NCI-H146 (cell line): ENCODE measurements at places on chromosomes 1 and 21.

DNA sequence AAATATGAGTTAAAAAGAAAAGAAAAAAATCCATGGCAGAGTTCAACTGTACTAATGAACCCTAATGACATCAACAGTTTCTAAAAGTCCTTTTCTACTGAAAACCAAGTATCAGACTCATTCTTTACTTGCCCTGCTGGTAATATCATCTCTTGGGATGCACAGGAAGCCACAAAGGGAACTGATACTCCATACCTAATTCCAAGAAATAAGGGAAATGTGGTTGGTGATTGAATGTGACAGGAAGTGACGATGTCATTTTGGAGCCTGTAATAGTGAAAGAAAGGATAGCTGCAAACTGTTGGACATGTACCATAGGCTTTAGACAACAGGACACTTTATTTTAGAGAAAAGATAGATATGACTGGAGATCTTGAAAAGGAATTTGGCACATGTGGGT is 98.7 kb upstream of the VAV3 start:
- no peak for DNase-seq

DNA sequence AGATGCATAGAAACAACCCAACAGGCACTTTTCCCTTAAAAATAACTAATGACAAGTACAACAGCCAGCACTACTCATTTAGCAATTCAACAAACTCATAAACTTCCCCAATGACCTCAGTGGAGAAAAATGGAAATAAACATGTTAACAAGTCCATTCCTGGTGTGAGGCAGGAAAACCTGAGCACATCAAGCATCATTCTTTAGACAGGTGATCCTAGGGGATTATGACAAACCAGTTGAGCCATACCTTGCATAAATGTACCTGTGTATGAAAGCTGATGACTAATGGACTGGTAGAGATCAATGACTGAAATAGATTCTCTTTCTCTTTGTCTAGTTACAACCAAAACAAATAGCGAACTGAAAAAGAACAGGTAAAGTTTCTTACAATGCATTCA is 7.0 kb downstream of the COL24A1 start:
- no peak for DNase-seq

- no peak for DNase-seq
These were observed 72.2 kb upstream of the GADD45A start for GRCh38 chr1:67612788-67613241.

- DNase-seq: no peak
These were observed 74.1 kb downstream of the CD46 start for GRCh38 chr1:207825719-207826556.

GRCh38 chr1:227996187-227996950 is 10.4 kb upstream of the WNT3A start:
- DNase-seq: no peak

GRCh38 chr1:20426923-20427322 is 59.1 kb downstream of the CAMK2N1 start:
- DNase-seq: no peak

- DNase-seq: no peak
These were observed 4.7 kb downstream of the SPEN start for GRCh38 chr1:15852036-15852827.

GRCh38 chr1:228216371-228217320 is 8.8 kb downstream of the OBSCN start:
- no peak for DNase-seq

DNA sequence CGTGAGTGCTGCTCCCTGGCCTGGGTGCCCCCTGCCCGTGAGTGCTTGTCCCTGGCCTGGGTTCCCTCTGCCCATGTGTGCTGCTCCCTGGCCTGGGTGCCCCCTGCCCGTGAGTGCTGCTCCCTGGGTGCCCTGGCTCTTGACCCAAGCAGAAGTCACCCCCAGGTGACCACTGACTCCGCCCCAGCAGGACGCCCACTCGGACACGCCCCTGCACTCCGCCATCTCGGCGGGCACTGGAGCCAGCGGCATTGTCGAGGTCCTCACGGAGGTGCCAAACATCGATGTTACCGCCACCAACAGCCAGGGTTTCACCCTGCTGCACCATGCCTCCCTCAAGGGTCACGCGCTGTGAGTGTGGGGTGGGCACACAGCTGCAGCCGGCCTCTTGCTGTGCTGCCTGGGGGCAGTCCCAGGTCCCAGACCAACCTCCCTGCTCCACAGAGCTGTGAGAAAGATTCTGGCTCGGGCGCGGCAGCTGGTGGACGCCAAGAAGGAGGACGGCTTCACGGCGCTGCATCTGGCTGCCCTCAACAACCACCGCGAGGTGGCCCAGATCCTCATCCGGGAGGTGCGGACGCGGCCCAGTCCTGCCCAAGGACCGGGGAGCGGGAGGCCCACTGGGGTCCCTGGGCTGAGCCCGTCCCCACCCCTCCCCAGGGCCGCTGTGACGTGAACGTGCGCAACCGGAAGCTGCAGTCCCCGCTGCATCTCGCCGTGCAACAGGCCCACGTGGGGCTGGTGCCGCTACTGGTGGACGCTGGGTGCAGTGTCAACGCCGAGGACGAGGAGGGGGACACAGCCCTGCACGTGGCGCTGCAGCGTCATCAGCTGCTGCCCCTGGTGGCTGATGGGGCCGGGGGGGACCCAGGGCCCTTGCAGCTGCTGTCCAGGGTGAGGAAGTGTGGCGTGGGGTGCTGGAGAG is 3.9 kb upstream of the MMP23B start:
- DNase-seq: no peak

- DNase-seq: no peak
These were observed 18.9 kb downstream of the METTL13 start for GRCh38 chr1:171800342-171800741.

GRCh38 chr1:33735624-33736023 is 128.3 kb upstream of the HMGB4 start:
- no peak for DNase-seq

DNA sequence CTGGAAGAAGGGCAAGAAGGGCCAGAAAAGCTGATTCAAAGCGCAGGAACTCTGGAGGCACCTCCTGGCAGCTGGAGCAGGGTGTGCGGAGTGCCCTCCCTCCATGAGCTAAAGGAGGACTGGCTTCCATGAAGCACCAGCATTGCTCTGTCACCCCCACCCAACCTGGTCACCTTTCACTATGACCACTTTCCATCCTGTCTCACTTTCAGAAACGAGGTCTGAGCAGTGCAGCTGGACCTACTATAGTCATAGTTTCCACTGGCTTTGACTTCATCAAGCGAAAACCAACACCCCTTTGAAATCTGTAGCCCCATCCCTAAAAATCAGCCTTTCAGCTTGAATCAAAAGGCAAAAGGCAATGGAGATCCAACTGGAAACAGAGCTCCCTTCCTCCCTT is 84.8 kb upstream of the CACNA1E start:
- DNase-seq: no peak

DNA sequence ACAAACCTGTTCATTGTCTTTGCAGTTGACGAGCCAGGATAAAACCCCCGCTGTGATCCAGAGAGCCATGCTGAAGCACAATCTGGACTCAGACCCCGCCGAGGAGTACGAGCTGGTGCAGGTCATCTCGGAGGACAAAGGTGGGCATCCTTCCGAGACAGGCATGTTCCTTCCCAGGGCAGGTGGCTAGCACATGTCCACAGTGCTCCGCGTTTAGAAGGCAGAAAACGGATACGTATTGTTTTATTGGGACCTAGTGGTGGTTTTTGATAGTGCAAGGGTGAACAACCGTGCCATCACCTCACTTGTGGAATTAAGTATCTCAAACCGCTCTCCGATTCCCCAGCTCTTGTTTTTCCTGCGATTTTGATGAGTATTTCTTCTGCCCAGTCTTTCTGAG is 115.3 kb downstream of the COLGALT2 start:
- DNase-seq: no peak

GRCh38 chr1:84841971-84842370 is 51.0 kb downstream of the LPAR3 start:
- DNase-seq: no peak

GRCh38 chr1:243483071-243483771 is 227.4 kb downstream of the SDCCAG8 start:
- no peak for DNase-seq

DNA sequence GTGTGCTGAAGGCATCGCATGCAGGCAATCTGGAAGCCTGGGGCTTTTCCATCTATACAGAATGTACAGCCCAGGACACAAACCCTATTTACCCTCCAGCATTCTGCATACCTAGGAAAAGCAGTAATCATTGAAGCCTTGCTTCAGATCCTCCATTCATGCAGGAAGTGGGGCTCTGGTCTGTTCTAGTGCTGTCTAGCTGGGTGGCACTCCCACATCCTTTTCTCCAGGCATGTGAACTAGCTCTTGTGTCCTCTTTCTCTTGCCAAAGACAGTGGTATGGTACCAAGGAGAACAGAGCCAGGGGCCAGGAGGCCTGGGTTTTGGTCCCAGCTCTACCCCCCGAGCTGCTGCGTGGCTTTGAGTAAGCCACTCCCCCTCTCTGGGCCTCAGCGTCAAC is 21.7 kb downstream of the LRP8 start:
- DNase-seq: no peak

- DNase-seq: no peak
These were observed 11.2 kb upstream of the XPR1 start for GRCh38 chr1:180620581-180620980.

DNA sequence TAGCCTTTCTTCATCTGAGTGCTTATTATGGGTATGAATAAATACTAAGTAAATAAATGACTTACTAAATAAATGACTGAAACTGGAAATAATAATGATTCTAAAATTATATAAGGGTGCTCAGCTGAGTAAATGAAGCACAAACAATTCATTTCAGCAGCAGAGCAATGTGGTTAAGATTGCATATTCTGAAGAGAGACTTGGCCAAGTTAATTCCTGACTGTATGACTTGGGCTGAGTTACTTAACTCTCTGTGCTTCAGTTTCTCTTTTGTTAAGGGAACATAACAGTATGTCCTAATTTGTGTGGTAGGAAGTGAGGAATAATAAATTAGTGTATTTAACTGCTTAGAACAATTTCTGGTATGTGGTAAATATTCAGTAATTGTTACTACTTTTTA is 19.1 kb downstream of the AGL start:
- DNase-seq: no peak

DNA sequence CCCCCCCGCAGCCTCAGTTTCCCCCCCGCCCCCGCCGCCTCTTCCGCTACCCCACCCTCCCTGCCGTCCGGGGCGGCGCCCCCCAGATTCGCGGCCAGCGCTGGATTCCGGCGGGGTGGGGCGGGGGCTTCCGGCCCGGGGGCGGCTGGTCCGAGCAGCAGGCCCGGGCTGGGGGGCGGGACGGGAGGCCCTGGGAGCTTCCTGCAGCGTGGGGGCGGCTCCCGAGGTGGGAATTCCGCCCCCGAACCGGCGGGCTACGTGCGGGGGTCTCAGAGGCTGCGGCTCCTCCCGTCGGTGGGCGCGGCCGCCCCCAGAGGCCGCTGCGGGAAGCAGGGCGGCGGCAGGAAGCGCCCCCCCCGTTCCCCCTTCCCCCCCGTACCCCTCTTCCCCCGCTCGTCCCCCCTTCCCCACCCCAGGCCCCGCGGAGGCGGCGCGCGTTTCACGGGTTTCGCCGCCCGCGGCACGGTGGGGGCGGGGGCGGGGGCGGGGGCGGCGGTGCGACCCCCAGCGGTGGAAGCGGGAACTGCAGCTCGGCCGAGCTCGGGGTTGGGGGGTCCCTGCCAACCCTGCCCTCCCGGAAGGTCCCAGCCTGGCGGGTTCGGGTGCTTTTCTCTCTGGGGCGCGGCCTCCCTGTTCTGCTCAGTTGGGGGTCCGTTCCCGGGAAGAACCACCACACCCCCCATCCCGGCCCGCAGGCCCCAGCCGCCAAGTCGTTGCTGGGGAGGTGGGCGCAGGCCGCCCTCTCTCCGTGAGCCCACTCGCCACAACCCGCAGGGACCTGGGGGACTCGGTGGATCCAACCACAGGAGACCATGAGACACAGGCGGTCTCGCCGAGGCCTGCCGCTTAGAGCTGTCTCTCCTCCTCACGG is 76.3 kb downstream of the MORN1 start:
- peak; percentile 37 for DNase-seq

DNA sequence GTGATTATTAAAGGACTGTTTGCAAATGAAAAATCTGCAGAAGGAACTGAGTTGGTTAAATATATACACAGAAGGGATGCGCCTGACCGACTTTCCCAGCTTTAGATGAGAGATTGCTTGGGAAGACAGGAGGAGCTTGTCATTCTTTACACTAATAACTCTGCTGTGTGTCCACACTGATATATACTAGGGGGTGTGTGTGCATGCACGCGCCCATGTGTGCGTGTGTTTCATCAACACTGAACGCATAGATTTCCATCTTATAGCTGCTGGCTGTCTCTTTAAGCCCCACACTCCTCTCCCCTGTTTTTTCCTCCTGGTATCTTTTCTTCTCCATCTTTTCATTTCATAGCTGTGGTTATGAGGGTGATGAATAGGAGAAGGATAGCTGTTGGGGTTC is 6.9 kb upstream of the KAZN start:
- no peak for DNase-seq

GRCh38 chr1:175207971-175208370 is 15.4 kb upstream of the KIAA0040 start:
- no peak for DNase-seq

GRCh38 chr1:8987881-8988617 is 38.2 kb downstream of the SLC2A7 start:
- DNase-seq: no peak

GRCh38 chr1:26533951-26534509 is 4.5 kb downstream of the RPS6KA1 start:
- no peak for DNase-seq

- DNase-seq: no peak
These were observed 129.6 kb downstream of the LRRC7 start for GRCh38 chr1:69697340-69697739.

DNA sequence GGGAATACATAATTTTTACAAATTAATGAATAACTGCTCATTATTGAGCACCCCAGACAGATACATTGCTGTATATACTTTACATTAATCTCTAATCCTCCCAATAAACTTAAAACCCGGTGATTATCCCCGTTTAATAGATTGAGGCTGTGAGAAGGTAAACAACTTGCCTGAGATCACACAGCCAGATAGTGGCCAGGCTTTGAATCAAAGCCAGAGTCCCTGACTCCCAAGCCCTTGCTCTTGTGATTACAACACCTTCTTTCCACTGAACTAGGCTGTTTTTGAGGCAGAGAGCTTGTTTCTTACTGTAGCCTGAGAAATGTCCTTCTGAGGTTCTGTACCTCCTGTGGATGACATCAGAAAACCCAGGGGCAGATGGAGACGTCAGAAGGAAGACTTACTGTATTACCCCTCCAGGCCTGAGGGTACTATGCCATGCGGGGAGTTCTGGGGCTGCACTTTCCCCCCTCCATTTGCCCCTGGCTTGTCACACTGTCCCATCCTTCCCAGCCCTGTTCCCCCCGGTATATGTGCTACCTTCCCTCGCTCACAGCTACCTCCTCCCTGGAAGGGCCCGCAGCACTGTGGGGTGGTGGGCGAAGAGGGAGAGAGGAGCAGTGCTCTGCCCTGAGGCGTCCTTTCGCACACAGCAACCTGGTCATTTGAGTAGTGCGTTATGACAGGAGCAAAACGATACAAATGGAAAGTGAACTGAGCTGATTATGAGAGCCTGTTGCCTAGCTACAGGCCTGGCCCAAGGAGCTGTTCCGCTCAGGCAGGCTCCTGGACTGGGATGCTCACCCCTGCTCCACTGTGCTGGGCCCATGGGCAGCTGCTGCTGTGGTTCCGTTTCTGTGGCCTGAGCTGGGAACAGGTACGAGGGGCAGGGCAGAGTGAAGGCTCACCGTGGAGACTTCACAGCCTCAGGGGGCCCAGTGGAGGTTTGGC is 4.6 kb downstream of the KCNC4 start:
- no peak for DNase-seq

GRCh38 chr1:96365076-96365475 is 356.5 kb upstream of the PTBP2 start:
- DNase-seq: no peak

- no peak for DNase-seq
These were observed 2.3 kb downstream of the PADI3 start for GRCh38 chr1:17251246-17251645.

GRCh38 chr1:8411803-8412182 is 93.9 kb downstream of the SLC45A1 start:
- DNase-seq: no peak

- peak; percentile 48 for DNase-seq
These were observed 5.5 kb downstream of the TRAF5 start for GRCh38 chr1:211332036-211332616.
